ENCODE measurements at places on chromosomes 2 and 18.

GRCh38 chr2:74225698-74226459, 27.5 kb downstream of the MTHFD2 start:
- peak overlapping the region; percentile 58 for H3K27ac ChIP-seq
- no peak overlapping the region for H3K4me3 ChIP-seq

DNA sequence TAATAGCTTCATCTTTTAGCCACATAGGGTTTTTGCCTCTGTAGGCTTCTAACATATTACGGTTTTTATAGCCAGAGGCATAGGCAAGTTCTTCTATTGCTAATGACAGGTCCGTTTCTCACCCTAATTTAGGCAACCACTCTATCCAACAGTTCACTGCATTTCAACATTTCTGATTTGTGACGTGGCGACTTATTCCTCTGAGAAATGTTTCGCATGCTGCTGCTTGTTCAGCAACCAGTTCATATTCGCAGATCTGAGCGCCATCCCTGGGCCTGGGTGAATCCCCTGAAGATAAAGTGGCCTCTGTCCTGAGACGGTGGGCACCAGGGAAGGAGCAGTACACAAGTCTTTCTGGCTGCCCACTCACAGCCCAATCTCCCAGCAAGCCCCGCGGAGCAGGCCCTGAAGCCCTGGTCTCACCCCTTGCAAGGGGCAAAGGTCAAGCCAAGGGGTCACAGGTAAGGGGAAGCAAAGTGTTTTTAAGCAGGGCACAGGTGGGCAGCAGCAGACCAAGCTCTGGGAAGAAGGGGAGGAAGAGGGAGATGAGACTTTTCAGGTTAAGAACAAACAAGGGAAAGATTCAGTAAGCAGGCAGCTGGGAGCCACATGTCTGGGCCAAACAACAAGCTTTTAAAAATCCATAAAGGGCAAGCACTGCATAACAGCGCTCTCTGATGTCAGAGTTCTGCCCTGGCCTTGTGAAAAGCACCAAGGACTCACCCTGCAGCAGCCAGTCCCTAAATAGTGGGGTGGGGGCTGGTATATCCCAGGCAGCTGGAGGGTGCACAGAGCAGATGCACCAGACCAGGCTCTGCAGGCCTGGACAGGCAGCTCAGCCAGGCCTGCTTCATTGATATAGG, 10.8 kb upstream of the COX7A2L start:
- no peak for DNase-seq
- H3K4me1 ChIP-seq = peaks cover 15% of the 10 kb centered on the region
- no peaks in the 10 kb centered on the region for H3K27me3 ChIP-seq
- no peak overlapping the region for H3K4me3 ChIP-seq

GRCh38 chr2:133993160-133993559, 260.7 kb upstream of the MGAT5 start:
- no peaks in the 10 kb centered on the region for H3K27me3 ChIP-seq
- DNase-seq = no peak
- H3K4me3 ChIP-seq = no peak overlapping the region
- H3K4me1 ChIP-seq = no peaks in the 10 kb centered on the region
- H3K36me3 ChIP-seq = no peaks in the 10 kb centered on the region

DNA sequence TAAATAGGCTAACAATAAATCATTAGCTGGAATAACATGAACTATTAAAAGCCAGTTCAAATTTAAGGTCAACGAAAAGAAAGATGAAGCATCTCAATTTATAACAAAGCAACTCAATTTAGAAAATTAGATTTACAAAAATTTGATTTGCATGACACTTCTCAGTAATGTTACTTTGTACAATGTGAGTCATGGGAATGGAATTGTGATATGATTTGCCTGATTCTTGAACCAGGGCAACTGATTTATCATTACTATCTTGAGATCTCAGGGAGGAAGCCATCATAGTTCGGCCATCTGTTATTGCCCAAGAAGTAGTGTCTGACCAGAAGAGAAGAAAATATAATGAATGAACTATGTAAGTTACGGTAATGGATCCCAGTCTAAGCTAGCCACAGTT, 193.1 kb downstream of the RIT2 start:
- DNase-seq = no peak
- H3K4me3 ChIP-seq = no peak overlapping the region
- no peak overlapping the region for H3K27ac ChIP-seq
- H3K27me3 ChIP-seq = no peaks in the 10 kb centered on the region
- H3K4me1 ChIP-seq = no peaks in the 10 kb centered on the region
- H3K36me3 ChIP-seq = no peaks in the 10 kb centered on the region

GRCh38 chr2:215466097-215466909, 30.4 kb upstream of the FN1 start:
- no peak overlapping the region for H3K4me3 ChIP-seq
- DNase-seq = no peak
- H3K4me1 ChIP-seq = peaks cover 8% of the 10 kb centered on the region
- H3K27ac ChIP-seq = no peak overlapping the region

- DNase-seq = no peak
- H3K36me3 ChIP-seq = no peaks in the 10 kb centered on the region
- no peaks in the 10 kb centered on the region for H3K4me1 ChIP-seq
- H3K27me3 ChIP-seq = no peaks in the 10 kb centered on the region
These were observed 562.0 kb upstream of the TNP1 start for GRCh38 chr2:217421834-217422233.

DNA sequence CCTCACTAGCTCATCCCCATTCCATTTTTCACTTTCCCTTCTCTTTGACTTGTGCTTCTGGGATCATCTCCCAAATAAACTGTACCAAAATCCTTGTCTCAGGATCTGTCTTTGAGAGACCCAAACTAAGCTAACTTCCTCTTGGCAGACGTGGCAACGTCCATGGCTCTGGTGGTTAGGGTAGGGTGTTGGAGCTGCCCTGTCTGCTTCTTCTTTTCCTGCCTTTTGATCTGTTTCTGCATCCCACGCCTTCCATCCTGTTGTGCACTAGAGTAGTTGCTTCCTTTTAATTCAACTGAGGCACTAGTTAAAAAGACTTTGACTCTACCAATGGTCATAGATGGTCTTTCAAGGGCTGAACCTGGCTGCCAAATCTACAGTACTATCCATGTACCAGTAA, 5.5 kb upstream of the MAP4K4 start:
- peaks cover 33% of the 10 kb centered on the region for H3K4me1 ChIP-seq
- DNase-seq = no peak
- no peak overlapping the region for H3K27ac ChIP-seq
- H3K36me3 ChIP-seq = no peaks in the 10 kb centered on the region
- H3K4me3 ChIP-seq = no peak overlapping the region

DNA sequence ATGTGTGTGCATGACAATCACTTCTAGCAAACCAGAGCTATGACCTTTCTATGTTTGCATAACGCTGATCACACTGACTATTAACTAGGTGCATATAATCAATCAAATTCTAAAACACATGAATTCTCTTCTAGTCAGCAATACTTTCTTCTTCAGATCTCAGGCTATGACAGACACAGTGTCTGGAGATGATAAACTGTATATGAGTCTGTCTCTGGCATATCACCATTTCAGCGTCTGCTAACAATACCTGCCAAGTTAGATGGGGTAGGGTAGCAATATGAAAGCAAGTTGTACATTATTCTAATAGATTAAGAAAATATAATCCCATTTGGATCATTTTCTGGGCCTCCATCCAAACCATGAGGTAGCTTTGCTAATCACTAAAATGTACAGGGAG, 354.2 kb upstream of the EPHA4 start:
- no peaks in the 10 kb centered on the region for H3K4me1 ChIP-seq
- no peaks in the 10 kb centered on the region for H3K27me3 ChIP-seq
- H3K27ac ChIP-seq = no peak overlapping the region
- DNase-seq = no peak
- no peaks in the 10 kb centered on the region for H3K36me3 ChIP-seq

DNA sequence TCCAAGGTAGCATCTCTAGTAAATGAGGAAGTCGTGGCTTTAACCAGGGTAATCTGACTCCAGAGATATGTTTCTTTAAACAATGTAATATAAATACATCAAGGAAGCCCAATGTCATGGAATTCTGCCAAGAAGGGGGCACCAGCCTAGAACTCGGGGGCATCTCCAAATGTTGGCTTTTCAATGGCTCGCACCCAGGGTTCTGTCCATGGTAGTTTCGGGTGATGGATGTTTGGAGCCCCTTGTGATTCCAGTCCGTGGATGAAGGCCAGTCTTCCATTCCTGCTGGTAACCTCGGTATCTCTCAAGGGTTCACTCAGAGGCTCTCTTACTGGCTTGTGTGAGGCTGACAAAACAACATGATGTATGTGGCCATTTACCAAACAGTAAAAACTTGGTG, 91.7 kb upstream of the SPHKAP start:
- no peak for DNase-seq
- H3K27me3 ChIP-seq = no peaks in the 10 kb centered on the region
- H3K4me1 ChIP-seq = no peaks in the 10 kb centered on the region
- H3K27ac ChIP-seq = no peak overlapping the region
- H3K36me3 ChIP-seq = no peaks in the 10 kb centered on the region

- no peaks in the 10 kb centered on the region for H3K27me3 ChIP-seq
- H3K4me3 ChIP-seq = no peak overlapping the region
- DNase-seq = no peak
- no peak overlapping the region for H3K27ac ChIP-seq
- no peaks in the 10 kb centered on the region for H3K4me1 ChIP-seq
These were observed 146.1 kb downstream of the ERBB4 start for GRCh38 chr2:212392544-212392943.

- no peaks in the 10 kb centered on the region for H3K27me3 ChIP-seq
- H3K4me3 ChIP-seq = no peak overlapping the region
- H3K4me1 ChIP-seq = no peaks in the 10 kb centered on the region
- DNase-seq = no peak
- H3K36me3 ChIP-seq = no peaks in the 10 kb centered on the region
These were observed 72.5 kb upstream of the SERPINE2 start for GRCh38 chr2:224111576-224111975.

- H3K4me1 ChIP-seq = no peaks in the 10 kb centered on the region
- H3K27ac ChIP-seq = no peak overlapping the region
- DNase-seq = no peak
- no peaks in the 10 kb centered on the region for H3K27me3 ChIP-seq
These were observed 592.1 kb downstream of the TDRD15 start for GRCh38 chr2:21715887-21716286.

DNA sequence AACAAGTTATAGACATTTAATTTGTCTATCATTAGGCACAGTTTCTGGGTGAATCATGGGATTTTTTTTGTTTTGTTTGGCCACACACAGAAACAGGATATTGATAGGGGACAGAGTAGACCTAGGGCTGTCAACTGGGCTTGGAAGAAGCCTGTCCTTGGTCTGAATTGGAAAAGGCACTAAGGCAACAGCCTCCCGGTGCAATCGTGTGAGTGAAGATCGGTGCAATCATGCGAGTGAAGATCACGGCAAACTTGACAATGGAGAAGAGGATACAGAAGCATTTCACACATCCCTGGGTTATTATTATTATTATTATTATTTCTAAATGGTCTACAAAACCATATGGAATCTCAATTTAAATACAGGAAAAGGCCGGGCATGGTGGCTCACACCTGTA, 94.5 kb downstream of the ACKR3 start:
- H3K27ac ChIP-seq = no peak overlapping the region
- H3K36me3 ChIP-seq = no peaks in the 10 kb centered on the region
- H3K4me3 ChIP-seq = no peak overlapping the region
- no peaks in the 10 kb centered on the region for H3K27me3 ChIP-seq

- no peaks in the 10 kb centered on the region for H3K36me3 ChIP-seq
- DNase-seq = no peak
- H3K4me1 ChIP-seq = no peaks in the 10 kb centered on the region
- no peak overlapping the region for H3K27ac ChIP-seq
These were observed 977.3 kb upstream of the ACVR2A start for GRCh38 chr2:146867477-146867986.

- no peak overlapping the region for H3K27ac ChIP-seq
- H3K4me1 ChIP-seq = no peaks in the 10 kb centered on the region
- H3K27me3 ChIP-seq = no peaks in the 10 kb centered on the region
- DNase-seq = no peak
These were observed 218.8 kb upstream of the APCDD1 start for GRCh38 chr18:10235661-10235952.

- H3K27me3 ChIP-seq = no peaks in the 10 kb centered on the region
- no peak overlapping the region for H3K27ac ChIP-seq
- no peak for DNase-seq
- no peaks in the 10 kb centered on the region for H3K36me3 ChIP-seq
- no peak overlapping the region for H3K4me3 ChIP-seq
- H3K4me1 ChIP-seq = no peaks in the 10 kb centered on the region
These were observed 492.5 kb downstream of the NR4A2 start for GRCh38 chr2:155839991-155840390.

DNA sequence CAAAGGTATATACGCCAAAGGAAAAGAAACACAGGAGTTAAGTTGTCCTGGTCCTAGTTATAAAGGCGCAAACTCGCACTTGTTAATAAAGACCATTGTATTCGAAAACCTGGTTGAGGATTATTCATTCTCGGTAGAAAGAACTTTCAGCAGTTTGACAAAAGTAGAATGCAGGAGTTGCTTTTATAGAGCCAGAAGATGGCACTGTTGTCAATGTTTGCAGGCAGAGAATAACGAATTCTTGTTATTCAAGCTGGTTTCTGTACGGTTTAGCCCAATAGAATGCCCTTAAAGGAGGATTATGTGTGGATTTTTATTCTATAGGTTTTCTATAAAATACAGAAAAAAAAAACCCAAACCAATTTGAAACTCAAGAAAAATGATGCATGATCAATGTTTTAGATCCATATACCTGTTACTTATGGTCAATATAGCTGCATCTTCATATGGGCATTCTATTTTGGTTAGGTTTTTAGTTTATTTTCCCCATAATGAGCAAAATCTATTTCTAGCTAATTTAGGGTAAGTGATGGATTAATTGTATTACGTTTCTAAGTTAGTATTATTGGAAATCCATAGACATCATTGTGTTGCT, 510.3 kb downstream of the PLCL1 start:
- no peak for DNase-seq
- no peaks in the 10 kb centered on the region for H3K4me1 ChIP-seq
- no peak overlapping the region for H3K27ac ChIP-seq
- no peaks in the 10 kb centered on the region for H3K36me3 ChIP-seq

DNA sequence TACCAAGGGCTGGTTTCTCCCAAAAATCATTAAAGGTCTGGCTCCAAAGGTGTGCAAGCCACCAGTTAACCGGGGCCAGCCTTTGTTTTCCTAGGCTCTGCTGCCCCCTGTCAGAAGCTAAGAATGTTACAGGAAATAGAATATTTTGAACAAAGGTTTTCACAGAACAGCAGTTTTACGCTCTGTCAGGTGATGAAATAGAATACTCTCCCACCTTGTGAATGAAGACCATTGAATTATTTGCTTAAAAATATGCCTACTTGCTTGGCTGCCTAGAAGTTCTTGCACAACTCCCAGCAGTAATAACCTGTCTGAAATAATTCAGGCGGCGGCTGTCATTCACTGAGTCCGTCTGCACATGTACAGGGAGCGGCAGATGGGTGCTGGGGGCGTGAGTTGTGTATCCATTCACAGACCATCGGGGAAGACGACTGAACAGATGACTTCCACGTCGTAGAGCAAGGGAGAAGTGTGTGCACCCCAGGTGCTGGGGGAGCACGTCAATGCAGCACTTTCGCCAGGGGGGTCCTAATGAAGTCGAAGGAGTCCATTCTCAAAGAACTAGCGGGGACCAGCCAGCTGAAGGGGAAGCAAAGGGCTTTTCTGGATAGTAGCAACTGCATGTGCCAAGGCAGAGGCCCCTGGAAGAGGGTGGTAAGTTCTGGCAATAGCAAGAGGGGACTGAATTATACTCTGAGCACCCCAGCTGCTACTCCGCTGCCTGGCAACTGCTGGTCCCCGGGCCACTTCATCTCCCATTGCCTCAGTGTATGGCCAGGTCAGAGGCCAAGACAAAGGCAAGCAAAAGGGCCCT, 56.1 kb downstream of the SF3B1 start:
- H3K4me3 ChIP-seq = no peak overlapping the region
- H3K27ac ChIP-seq = no peak overlapping the region
- H3K4me1 ChIP-seq = no peaks in the 10 kb centered on the region
- peak; percentile 70 for DNase-seq
- no peaks in the 10 kb centered on the region for H3K27me3 ChIP-seq
- H3K36me3 ChIP-seq = no peaks in the 10 kb centered on the region

- H3K27me3 ChIP-seq = no peaks in the 10 kb centered on the region
- H3K4me3 ChIP-seq = no peak overlapping the region
- H3K4me1 ChIP-seq = peaks cover 46% of the 10 kb centered on the region
These were observed 24.4 kb upstream of the LRP2 start for GRCh38 chr2:169386722-169387121.
